ENCODE measurements at places on chromosomes 11 and 22. TPM values are rescaled to one million over a fixed set of nuclear protein-coding genes. Genes with fewer than 3 reads are reported as not detected.

DNA sequence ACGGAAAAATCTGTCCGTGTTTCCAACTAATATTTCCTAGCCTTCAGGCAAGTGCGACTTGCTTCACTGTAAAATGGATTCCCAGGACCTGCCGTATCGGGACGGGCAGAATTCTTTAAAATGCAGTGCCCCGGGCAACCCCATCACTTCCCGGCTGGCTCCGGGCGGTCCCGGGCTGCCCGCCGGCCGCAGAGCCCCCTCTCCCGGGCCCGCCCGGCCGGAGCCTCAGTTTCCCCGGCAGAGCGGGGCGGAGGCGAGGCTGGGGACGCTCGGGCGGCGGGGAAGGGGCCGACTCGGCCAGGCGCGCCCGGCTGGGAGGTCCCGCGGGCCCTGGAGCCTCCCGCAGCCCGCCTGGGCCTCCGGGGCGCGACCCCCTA is 84.2 kb upstream of the WNT7B start:
- no peak for DNase-seq

DNA sequence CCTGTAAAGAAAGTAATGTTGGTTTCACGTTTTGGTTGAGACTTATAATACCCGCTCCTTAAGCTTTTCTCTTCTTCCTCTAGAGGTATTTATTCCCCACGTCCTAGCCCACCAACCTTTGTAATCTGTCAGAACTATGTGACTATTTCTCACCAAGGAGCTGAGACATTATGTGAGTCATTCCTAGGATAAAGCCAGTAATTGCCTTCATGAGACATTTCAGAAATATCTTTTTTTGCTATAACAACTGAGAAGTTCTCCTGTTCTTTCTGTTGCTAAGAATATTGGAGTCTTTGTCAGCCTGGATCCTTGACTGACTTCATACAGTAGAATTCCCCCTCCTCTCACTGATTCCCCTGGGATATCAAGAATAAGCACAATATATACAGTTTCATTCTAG is 1497.0 kb upstream of the TENM4 start:
- peak; percentile 38 for DNase-seq

Gene RAB3IL1
- total RNA-seq: 2.3 TPM

DNA sequence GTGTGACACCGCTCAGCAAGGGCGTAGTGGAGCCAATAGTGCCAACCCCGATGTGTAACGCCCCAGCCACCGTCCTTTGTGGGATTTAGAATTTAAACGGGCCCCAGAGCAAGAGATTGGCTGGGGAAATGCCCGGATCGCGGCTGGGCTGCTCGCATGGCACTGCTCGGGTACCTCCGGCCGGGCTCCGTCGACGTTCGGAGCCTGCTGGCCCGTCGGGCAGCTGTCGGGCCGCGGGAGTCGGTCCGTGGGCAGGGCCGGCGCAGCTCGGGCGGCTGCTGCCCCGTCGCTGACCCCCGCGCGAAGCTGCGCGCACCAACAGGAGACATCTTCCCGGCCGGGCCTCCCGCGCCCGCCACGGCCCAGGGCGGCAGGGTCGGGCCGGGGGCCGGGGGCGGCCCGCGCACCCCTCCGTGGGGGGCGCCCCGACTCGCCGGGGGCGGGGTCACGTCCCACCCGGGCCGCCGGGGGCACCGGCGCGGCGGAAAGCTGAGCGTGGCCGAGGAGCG is 1.3 kb upstream of the KDM2A start:
- DNase-seq: no peak

Gene UBQLNL
- not detected for total RNA-seq

DNA sequence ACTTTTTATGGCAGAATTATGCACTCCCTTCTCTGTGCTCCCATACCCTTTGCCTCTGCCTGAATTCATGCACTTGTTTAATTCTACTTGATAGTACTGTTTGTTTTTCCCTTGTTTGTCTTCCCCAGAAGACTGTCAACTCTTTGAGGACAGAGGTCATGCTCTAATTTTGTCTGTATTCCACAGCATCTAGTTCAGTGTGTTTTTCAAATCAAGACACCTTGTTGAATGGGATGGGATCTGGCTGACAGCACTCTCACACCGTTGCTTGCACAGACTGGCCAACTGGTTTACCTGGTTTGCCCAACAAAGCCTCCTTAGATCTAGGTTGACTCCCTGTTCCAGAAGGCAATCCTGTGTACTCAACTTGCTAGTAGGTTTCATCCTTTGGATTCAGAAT is 121.2 kb upstream of the TIMP3 start:
- no peak for DNase-seq

DNA sequence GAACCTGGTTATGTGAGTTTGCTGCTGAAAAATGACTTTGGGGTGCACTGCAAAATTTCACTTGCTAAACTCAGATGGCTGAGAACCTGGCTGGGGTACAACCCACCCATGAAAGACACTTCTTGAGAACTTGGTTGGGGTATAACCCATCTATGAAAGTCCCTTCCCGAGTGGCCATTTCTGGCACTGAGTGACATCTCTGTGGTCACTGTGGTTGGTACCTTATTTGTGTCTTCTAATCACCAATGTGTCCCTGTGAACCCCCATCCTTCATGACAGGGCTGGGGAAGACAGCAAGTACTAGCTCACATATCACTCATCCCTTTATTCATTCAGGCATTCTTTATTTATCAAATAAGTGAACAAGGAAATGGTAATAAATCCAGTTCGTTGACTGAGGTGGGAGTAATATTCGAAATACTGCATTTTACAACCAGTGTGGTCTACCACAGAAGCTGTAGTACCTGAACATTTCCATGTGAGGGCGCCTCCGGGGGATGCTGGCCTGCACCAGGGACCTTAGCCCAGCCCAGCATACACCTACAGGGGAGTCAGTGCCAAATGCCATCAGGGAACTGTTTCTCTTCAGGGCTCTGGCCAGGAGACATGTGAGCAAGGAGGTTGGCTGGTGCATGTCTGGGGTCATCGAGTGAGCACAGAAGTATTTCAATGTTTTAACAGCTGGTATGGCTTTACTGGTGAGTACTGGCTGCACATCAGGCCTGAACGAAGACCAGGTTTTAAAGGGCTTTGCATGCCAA is 122.1 kb downstream of the CSNK2A3 start:
- no peak for DNase-seq

Gene OR5P2
- total RNA-seq: 11.3 TPM

Gene DEUP1
- total RNA-seq: not detected

Data from mammary epithelial cell (primary cell).